ENCODE measurements at places on chromosomes 6 and 20. TPM values are rescaled to one million over a fixed set of nuclear protein-coding genes. Genes with fewer than 3 reads are reported as not detected.

The TFAP2A gene
- 14.8 TPM for total RNA-seq

The TTK gene
- 173 TPM for total RNA-seq

The OOEP gene
- not detected for total RNA-seq

The VIP gene
- not detected for total RNA-seq

The NEURL2 gene
- total RNA-seq, result 0.39 TPM

The LPIN3 gene
- total RNA-seq, result 3.6 TPM

DNA sequence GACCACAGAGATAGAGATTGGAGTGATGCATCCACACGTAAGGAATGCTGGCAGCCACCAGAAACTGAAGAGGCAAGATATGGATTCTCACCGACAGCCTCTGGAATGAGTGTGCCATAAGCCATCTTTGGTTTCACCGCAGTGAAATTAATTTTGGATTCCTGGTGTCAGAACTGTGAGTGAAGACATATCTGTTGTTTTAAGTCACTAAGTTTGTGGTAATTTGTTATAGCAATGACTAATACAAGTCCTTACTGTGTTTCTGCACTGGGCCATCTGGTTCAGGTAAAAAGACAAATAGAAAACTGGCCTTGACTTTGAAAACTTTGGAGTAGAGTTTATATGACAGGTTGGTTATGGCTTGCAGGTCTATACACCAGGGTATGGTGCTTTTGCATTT lies 261.9 kb downstream of the PHF3 start:
- DNase-seq, result no peak

- DNase-seq, result peak; percentile 82
These were observed 80.1 kb upstream of the PTPRK start for GRCh38 chr6:128600397-128600951.

GRCh38 chr6:53347250-53347920 lies 1.4 kb downstream of the ELOVL5 start:
- DNase-seq, result no peak

DNA sequence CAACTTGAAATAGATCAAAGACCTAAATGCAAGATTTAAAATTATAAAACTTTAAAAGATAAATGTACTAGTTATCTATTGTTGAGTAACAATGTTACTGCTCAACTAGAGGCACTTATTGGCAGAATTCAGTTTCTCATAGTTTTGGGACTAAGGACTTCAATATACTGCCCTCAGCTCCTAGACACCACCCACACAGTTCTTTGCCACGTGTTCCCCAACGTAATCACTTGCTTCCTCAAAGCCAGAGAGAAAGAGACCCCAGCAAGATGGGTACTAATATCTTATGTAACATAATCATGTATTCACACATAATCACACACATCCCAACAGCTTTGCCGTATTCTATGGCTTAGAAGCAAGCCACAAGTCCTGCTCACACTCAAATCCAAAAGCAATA lies 50.3 kb upstream of the SLC22A16 start:
- DNase-seq, result no peak

- no peak for DNase-seq
These were observed 253.0 kb downstream of the QKI start for GRCh38 chr6:163667372-163668060.

DNA sequence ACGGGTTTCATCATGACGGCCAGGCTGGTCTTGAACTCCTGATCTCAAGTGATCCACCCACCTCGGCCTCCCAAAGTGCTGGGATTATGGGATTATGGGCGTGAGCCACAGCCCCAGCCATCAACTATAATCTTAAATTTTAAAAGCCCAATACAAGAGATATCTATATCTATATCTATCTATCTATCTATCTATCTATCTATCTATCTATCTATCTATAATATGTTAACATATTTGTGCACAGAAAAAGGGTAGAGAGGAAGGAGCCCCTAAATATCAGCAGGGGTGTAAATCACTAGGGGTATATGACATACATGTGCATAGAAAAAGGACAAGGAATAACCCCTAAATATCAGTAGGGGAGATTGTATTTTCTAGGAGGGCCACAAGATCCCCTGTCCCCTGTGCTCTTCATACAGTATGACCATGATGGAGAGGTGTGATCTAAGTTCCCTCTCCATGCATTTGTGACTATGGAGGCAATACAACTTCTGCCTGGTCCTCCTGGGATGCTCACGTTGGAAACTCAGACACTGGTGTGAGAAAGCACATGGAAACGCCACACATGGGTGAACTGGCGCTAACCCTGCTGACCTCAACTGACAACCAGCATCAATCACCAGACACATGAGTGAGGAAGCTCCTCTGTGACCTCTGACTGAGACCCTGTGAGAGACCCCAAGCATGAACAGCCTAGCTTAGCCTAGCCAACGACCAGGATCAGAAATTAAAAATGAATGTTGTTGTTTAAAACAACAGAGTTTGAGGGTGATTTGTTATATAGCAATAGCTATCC lies 1.2 kb upstream of the SPATS1 start:
- DNase-seq, result no peak

All from MG63 (cell line).